Activated naive CD8-positive, alpha-beta T cell treated with anti-CD3 and anti-CD28 coated beads, Interleukin-2, amount 10 ng/mL, durations not matched to agents 7 days and 5 days (primary cell): ENCODE measurements at places on chromosomes 13 and 19. TPM values are rescaled to one million over a fixed set of nuclear protein-coding genes. Genes with fewer than 3 reads are reported as not detected.

The ZNF726 gene
- 20.3 TPM for total RNA-seq

The KLK13 gene
- total RNA-seq = not detected

The POSTN gene
- total RNA-seq = not detected

The EFNB2 gene
- 0.23 TPM for total RNA-seq

The HIPK4 gene
- total RNA-seq = 0.11 TPM

The TEX26 gene
- not detected for total RNA-seq

The GIPC3 gene
- total RNA-seq = 1.4 TPM

The CCDC169 gene
- total RNA-seq = not detected

The GRK1 gene
- total RNA-seq = not detected

GRCh38 chr19:39370735-39371134 lies 20.2 kb downstream of the PAF1 start:
- no peak overlapping the region for H3K4me3 ChIP-seq
- no peaks in the 10 kb centered on the region for H3K27me3 ChIP-seq
- H3K36me3 ChIP-seq = peaks cover 8% of the 10 kb centered on the region
- H3K4me1 ChIP-seq = peaks cover 2% of the 10 kb centered on the region
- DNase-seq = no peak

DNA sequence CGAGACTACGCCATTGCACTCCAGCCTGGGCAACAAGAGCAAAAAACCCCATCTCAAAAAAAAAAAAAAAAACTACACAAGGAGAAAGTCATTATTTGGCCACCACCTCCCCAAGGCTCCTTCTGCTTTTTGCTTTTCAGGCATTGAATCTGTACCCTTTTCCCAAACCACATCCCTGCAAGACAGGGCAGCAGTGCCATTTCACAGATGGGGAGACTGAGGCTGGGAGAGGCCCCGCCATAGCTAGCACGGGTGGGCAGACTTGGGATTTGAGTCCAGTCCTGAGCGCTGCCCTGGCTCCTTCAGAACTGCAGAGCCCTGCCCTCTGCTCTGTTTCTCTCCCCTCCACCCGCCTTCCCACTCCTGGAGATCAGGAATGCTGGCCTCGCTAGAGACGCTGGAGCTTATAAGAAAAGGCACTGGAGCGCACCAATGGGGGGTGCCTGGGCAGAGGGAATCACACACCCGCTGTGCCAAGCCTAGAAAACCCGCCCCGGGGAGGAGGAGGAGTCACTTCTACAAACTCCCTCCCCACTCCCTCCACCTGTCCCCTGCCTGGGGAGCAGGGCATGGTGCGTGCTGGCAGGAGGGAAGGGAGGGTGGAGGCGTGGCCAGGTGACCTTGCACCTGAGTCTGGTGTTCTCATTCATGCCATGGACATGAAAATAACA lies 17.6 kb downstream of the TJP3 start:
- H3K27me3 ChIP-seq = peaks cover 31% of the 10 kb centered on the region
- no peaks in the 10 kb centered on the region for H3K36me3 ChIP-seq
- no peak for DNase-seq

DNA sequence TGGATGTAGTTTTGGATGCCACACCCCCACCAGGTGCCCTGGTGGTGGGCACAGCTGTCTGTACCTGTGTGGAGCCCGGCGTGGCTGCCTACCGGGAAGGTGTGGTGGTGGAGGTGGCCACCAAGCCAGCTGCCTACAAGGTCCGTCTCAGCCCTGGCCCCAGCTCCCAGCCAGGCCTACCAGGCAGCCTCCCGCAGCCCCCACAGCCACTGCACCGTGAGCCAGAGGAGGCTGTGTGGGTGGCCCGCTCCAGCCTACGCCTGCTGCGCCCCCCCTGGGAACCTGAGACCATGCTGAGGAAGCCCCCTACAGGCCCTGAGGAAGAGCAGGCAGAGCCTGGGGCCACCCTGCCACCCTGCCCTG lies 3.5 kb downstream of the CIC start:
- no peaks in the 10 kb centered on the region for H3K27me3 ChIP-seq
- no peak overlapping the region for H3K27ac ChIP-seq
- no peak overlapping the region for H3K4me3 ChIP-seq
- H3K36me3 ChIP-seq = peaks cover 21% of the 10 kb centered on the region
- H3K4me1 ChIP-seq = peaks cover 49% of the 10 kb centered on the region

DNA sequence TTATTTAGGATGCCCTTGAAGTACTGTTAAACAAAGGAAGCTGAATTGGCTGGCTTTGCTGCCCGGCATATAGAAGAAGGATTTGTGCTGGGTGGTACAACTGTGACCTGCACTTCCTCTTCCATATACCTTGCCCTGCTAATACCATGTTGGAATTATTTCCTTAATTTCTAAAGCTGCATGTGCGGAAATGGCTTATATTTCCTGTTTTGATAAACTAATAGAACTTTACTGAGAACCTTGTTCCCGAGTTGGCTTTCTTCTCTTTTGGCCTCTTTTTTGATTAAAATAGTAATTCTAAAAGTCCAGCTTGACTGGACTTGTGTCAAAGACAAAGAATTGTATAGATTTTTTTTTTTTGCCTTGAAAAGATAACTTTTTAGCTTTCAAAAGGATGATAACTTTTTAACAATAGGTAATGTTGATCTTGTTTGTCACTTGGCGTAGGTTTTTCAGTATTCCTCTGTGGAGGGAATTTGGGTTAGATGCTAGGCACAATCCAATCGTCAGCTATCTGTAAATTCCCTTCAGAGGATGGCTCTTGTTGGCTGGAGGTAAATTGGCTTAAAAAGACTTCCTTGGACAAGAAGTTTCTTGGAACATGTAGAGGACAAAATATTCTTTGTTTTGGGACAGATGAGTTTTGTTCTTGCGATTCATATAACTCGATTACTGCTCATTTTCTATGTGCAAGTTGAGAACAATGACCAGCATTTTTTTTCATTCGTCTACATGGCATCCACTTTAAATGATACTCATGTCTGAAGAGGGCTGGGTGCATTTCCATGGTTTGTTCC lies 41.4 kb downstream of the COL4A2 start:
- H3K27me3 ChIP-seq = peaks cover 8% of the 10 kb centered on the region
- no peak overlapping the region for H3K4me3 ChIP-seq
- DNase-seq = no peak
- H3K27ac ChIP-seq = no peak overlapping the region

DNA sequence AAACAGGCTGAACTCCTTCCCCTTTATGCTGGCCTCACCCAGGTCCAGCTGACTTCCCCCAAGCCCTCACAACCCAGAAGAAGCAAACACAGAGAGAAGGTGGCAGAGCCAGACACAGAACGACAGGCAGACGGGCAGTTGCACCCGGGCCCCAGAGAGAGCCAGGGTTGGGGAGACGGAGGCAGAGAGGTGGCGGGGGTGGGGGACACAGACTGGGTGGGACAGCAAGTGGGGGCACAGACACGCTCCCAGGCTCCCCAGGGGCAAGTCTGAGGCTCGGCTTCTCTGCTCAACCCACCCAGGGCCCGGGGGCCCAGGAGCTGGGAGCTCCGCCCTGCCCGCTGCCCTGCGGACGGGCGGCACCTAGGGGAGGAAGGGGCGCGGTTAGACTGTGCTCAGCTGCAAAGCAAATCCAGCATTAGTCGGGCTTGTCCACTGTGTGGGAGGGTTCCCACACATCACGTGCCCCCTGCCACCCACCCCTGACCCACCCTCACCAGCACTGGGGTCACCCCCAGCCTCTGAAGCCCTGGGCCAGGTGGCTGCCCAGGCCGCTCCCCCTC lies 31.3 kb upstream of the ASF1B start:
- H3K4me3 ChIP-seq = peak overlapping the region; percentile 84
- DNase-seq = no peak
- peak overlapping the region; percentile 92 for H3K27ac ChIP-seq
- H3K36me3 ChIP-seq = peaks cover 7% of the 10 kb centered on the region
- H3K27me3 ChIP-seq = no peaks in the 10 kb centered on the region

- H3K4me3 ChIP-seq = no peak overlapping the region
- peaks cover 3% of the 10 kb centered on the region for H3K27me3 ChIP-seq
- no peaks in the 10 kb centered on the region for H3K36me3 ChIP-seq
- no peak overlapping the region for H3K27ac ChIP-seq
- DNase-seq = no peak
Measured at GRCh38 chr19:40502647-40503319, 36.0 kb downstream of the SPTBN4 start.

DNA sequence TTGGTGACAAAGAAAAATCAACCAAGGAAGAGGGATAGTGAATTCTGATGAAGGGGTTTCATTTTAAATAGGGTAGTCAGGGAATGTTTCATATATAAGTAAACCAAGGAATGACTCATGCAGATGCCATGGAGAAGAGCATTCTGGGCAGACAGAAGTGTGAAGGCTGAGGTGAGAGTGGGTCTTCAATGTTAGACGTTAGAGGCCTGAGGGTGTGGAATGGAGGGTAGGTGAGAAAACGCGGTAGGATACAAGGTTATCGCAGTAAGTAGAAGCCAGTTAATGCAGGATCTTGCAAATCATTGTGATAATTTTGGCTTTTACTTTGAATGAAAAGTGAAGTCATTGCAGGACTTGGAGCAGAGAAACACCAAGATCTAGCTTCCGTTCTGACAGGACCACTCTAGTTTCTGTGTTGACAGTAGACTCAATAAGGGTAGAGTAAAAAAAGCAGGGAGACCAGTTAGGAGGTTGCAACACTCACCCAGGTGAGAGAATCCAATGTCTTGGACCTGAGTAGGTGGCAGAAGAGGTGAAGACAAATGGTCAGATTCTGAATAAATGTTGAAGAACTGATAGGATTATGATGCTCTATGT lies 225.2 kb upstream of the TMTC4 start:
- DNase-seq = no peak
- no peaks in the 10 kb centered on the region for H3K27me3 ChIP-seq
- no peak overlapping the region for H3K4me3 ChIP-seq
- no peaks in the 10 kb centered on the region for H3K36me3 ChIP-seq

DNA sequence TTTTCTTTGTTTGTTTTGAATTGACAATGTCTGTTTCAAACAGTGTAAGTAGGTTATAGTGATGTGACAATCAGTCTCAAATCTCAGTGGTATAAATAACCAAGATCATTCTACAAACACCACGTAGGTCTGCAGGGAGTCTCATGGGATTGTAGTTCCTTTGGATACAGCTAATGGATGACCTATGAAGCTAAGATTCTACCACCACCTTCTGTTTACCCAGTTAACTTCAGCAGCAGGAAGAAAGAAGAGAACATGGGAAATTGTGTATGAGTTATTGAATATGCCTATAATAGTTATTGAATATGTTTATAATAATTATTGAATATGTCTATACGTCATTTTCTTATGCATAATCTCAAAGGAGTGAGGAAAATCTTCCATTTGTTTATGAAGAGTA lies 63.9 kb upstream of the SLITRK5 start:
- H3K27me3 ChIP-seq = no peaks in the 10 kb centered on the region
- no peak for DNase-seq
- H3K4me1 ChIP-seq = no peaks in the 10 kb centered on the region
- H3K36me3 ChIP-seq = no peaks in the 10 kb centered on the region

- no peak overlapping the region for H3K4me3 ChIP-seq
- H3K27ac ChIP-seq = no peak overlapping the region
- no peaks in the 10 kb centered on the region for H3K4me1 ChIP-seq
- no peaks in the 10 kb centered on the region for H3K36me3 ChIP-seq
- DNase-seq = no peak
- peaks cover 2% of the 10 kb centered on the region for H3K27me3 ChIP-seq
Measured at GRCh38 chr13:32857689-32858088, 158.5 kb upstream of the KL start.

- peaks cover 15% of the 10 kb centered on the region for H3K4me1 ChIP-seq
- H3K4me3 ChIP-seq = no peak overlapping the region
- no peak for DNase-seq
- H3K27me3 ChIP-seq = peaks cover 52% of the 10 kb centered on the region
Measured at GRCh38 chr19:41221514-41222205, 2.6 kb downstream of the AXL start.

DNA sequence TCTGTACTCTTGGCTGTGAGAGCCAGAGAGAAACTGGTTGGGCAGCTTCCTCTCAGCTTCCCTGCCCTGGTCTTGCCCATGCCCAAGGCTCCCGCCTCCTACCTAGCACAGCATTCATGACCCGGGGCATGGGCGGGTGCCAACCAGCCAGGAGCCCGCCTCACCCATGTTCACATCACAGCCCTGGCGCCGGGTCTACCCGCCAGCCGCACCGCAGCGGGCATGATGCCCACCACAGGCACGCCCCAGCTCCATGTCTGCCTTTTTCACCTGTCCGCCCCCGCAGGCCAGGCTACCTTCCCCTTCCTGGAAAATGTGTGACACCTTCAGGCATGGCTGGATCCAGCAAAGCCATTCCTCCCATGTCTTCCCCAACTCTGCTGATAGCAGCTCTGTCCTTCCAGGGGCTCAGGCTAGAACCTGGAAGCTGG lies 42.1 kb downstream of the PTPRS start:
- H3K4me3 ChIP-seq = no peak overlapping the region
- H3K27ac ChIP-seq = no peak overlapping the region
- H3K4me1 ChIP-seq = no peaks in the 10 kb centered on the region
- DNase-seq = no peak

DNA sequence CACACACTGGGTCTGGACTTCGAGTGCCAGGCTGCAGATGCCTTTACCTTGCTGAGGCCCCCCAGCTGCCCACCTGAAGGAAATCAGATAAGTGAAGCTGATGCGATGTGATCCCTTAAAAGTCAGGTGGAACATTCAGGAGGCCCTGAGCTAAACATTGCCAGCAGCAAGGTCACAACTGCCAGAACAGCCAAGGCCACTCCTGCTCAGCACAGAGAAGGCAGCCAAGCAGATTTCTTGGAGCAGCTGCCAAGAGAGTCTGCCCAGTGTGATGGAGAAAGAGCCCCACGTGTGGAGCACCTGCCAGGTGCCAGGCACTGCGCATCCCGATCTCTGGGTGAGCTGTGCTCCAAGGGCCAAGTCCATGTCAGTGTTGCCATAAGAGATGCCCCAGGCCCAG lies 20.6 kb upstream of the UQCRFS1 start:
- no peak overlapping the region for H3K4me3 ChIP-seq
- H3K36me3 ChIP-seq = no peaks in the 10 kb centered on the region
- no peak for DNase-seq
- H3K4me1 ChIP-seq = no peaks in the 10 kb centered on the region
- H3K27me3 ChIP-seq = peaks cover 2% of the 10 kb centered on the region
- no peak overlapping the region for H3K27ac ChIP-seq

- no peak overlapping the region for H3K4me3 ChIP-seq
- no peak for DNase-seq
- peaks cover 4% of the 10 kb centered on the region for H3K36me3 ChIP-seq
- H3K4me1 ChIP-seq = peaks cover 8% of the 10 kb centered on the region
- peaks cover 12% of the 10 kb centered on the region for H3K27me3 ChIP-seq
Measured at GRCh38 chr19:6185835-6186834, 50.7 kb downstream of the ACSBG2 start.

GRCh38 chr19:1420590-1420989 lies 13.2 kb downstream of the DAZAP1 start:
- no peak overlapping the region for H3K4me3 ChIP-seq
- no peak overlapping the region for H3K27ac ChIP-seq
- H3K4me1 ChIP-seq = peaks cover 7% of the 10 kb centered on the region
- H3K27me3 ChIP-seq = no peaks in the 10 kb centered on the region
- peaks cover 23% of the 10 kb centered on the region for H3K36me3 ChIP-seq
- DNase-seq = no peak

GRCh38 chr13:40878823-40879222 lies 89.4 kb downstream of the SLC25A15 start:
- no peaks in the 10 kb centered on the region for H3K27me3 ChIP-seq
- DNase-seq = no peak
